ENCODE measurements at places on chromosomes 1 and 21. TPM values are rescaled to one million over a fixed set of nuclear protein-coding genes. Genes with fewer than 3 reads are reported as not detected.

DNA sequence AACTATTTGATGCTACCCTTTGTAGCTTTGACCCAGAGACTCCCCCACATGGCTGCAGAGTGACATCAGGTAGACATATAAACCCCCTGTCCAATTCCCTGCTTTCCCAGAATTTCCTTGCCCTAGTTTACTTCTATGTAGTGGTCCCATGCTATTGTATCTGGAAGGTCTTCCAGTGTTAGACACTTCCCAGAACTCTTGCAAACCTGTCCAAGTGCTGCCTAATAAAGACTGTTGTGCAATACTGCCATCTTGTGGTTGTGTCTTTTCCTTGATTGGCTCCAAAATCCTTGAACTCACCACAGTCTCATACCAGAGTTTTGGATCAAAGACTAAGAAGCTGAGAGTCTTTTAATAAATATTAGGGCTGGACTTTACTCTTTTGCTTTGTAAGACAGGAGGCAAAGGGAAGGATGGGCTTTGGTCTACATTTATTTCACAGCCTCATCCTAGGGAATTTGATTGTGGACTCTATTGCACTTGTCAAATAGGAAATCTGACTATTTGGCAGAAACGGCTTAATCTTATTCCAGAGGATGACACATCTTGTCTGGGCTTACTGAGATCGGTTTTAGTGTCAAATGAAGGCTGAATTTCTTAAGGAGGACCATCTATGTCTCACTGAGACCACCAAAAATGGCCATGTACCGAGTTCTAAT, 169.9 kb downstream of the LRRC7 start:
- no peaks in the 10 kb centered on the region for H3K4me1 ChIP-seq
- no peaks in the 10 kb centered on the region for H3K36me3 ChIP-seq
- no peaks in the 10 kb centered on the region for H3K27me3 ChIP-seq
- no peak for DNase-seq
- no peak overlapping the region for H3K27ac ChIP-seq

DNA sequence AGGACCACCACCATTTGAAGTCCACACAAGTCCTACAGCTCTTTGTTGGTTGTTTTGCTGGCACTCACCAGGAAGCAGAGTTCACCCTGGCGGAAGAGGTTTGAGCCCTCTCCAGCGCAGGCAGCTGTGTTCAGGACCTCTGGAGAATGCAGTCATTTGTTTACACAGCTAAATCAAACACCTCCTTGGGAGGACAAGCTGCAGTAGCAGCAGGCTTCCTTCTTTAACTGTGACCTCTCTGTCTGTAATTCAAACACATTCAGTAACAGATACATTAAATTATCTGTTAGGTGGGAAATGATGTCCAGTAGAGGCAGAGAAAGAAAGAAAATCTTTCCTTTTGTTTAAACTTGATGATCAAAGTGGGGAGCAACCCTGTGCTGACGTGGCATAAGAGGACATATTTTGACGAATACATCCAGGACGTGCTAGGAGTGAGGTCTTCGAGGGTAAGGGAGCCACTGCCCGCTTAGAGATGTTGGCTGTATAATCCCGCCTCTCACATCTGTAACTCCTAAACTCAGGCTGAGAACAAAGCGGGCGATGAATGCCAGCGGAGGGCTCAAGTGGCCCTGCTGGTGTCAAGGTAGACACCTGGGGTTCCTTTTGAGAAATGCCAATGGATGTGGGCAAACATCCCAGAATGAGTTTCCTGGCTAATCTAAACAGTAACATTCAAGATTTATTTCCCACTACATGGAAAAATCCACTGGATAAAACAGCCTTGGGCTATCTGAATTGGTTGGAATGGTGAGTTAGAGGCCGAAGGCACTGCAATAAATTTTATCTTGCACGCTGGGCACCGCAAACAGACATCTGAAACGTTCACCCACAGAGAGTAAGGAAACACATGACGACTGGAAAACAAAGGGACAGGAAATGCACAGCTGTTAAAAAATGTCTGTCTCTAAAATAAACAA, 51.7 kb downstream of the ABCA4 start:
- peak overlapping the region; percentile 77 for H3K27ac ChIP-seq
- peaks cover 72% of the 10 kb centered on the region for H3K4me1 ChIP-seq
- DNase-seq = peak; percentile 41

GRCh38 chr1:90731382-90732050, 14.4 kb upstream of the BARHL2 start:
- H3K4me3 ChIP-seq = no peak overlapping the region
- H3K4me1 ChIP-seq = peaks cover 34% of the 10 kb centered on the region
- H3K36me3 ChIP-seq = no peaks in the 10 kb centered on the region
- no peak for DNase-seq
- no peak overlapping the region for H3K27ac ChIP-seq
- H3K27me3 ChIP-seq = peaks cover 100% of the 10 kb centered on the region

Gene PAPPA2
- total RNA-seq = 0.41 TPM

Gene CELA3B
- total RNA-seq = not detected

Data from left ventricle myocardium inferior (tissue), 1 donor.